Pulmonary artery endothelial cell (primary cell): ENCODE measurements at places on chromosomes 11 and 22. TPM values are rescaled to one million over a fixed set of nuclear protein-coding genes. Genes with fewer than 3 reads are reported as not detected.

DNA sequence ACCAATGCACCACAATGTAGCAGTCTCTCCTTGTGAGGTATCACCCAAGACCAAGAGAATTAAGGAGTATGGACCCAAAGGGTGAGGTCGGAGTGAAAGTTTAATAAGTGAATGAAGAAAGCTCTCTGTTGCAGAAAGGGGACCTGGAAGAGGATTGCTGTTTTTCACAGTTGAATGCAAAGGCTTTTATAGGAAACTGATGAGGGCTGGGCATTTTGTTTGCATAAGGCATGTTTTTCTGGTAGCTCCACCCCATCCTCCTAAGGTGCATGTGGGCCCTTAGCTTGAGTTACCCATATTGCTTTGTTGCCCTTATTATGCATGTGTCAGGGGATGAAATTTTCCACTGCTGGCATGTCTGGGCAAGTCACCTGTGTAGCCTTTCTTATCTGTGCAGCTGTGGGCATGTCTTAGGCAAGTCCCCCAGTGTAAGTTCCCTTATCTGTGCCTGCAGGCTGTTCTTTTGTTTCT lies 64.7 kb downstream of the BDNF start:
- DNase-seq: no peak

Gene OR5P2
- not detected in 2 replicates for total RNA-seq

DNA sequence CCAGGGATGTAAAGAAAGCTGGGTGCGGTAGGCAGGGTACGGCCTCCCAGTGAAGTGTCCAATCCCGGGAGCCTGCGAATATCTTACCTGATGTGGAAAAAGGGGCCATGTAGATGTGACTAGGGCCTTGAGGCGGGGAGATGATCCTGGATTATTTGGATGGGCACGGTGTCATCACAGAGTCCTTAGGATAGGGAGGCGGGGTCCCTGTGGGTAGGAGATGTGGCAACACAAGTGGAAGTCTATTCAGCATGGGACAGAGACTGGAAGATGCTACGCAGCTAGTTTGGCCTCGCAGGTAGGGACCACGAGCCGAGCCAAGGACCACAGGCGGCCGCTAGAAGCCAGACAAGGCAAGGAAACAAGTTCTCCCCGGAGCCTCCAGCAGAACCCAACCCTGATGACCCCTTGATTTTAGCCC lies 46.4 kb upstream of the SHANK2 start:
- DNase-seq: no peak

- no peak for DNase-seq
Measured at GRCh38 chr11:124791626-124792341, 8.4 kb downstream of the MSANTD2 start.

Gene KCNQ1
- total RNA-seq: 0.04 and 0.07 TPM in 2 replicates

Gene ACRV1
- not detected in 2 replicates for total RNA-seq

GRCh38 chr22:21591695-21592094 lies 24.2 kb downstream of the UBE2L3 start:
- DNase-seq: no peak

Gene GLB1L2
- 0.21 and 0.59 TPM in 2 replicates for total RNA-seq

- no peak for DNase-seq
Measured at GRCh38 chr11:90512846-90513245, 290.0 kb upstream of the CHORDC1 start.

- no peak for DNase-seq
Measured at GRCh38 chr11:63623513-63624140, 9.4 kb upstream of the PLAAT3 start.

GRCh38 chr11:63670433-63671321 lies 499 bp downstream of the ATL3 start:
- DNase-seq: no peak

Gene IGLL1
- total RNA-seq: not detected in 2 replicates

Gene MUC6
- total RNA-seq: not detected in 2 replicates

Gene INS
- not detected in 2 replicates for total RNA-seq

DNA sequence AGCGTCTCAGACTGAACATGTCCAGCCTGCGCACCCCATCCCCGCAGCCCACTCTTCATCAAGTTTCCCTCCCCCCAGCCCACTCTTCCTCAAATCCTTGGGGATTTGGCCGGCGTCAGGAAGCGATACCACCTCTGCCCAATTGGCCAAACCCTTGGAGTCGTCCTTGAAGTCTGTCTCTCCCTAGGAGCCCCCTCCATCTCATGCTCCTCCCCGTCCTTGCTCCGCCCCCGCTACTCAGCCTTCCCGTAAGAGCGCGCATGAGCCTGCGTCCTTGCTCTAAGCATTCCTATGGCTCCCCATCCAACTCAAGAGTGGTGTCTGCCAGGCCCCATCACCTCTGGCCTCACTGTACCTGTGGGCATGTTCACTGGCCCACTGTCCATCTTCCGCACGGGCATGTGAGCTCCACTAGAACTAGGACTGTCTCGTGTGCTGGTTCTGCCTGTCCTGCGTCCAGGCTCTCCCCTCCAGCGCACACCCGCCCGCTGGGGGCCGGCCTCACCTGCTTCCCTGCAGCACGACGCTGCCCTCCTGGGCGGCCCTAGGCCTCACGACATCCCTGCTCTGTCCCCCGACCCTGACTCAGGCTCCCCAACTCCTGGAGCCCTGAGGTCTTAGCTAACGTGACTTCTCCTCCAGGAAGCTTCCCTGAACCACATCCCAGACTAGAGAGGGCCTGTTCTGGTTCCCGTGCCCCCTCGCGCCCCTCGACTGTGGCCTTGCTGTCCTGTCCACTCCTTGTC lies 30.5 kb upstream of the TTLL12 start:
- DNase-seq: no peak

DNA sequence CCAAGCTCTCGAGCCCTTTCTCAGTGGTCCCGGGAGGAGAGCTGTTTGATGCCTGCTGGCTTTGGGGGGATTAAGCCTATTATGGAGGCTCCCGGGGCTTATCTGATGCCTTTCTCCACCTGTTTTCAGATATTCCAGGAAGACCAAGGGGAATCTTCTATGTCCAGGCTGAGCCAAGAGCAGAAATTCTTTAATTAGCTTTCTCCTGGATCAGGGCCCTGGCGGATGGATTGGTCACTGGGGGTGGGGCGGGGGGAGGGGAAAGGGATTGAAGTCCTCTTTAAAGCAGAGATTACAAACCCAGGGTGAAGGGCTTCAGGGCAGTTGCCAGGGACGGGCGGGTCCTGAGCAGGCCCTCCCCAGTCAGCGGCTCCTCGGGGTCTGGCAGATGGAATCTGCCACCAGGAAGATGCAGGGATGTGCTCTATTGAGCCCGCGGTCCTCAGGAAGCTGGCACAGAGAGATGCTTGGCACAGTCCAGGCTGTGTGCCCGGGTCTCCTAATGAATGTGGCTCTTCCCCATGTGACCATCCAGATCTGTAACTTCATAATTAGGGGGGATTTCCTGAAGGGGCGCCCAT lies 33.6 kb downstream of the MACROD1 start:
- no peak for DNase-seq

GRCh38 chr11:17066691-17067090 lies 10.8 kb downstream of the RPS13 start:
- DNase-seq: no peak

DNA sequence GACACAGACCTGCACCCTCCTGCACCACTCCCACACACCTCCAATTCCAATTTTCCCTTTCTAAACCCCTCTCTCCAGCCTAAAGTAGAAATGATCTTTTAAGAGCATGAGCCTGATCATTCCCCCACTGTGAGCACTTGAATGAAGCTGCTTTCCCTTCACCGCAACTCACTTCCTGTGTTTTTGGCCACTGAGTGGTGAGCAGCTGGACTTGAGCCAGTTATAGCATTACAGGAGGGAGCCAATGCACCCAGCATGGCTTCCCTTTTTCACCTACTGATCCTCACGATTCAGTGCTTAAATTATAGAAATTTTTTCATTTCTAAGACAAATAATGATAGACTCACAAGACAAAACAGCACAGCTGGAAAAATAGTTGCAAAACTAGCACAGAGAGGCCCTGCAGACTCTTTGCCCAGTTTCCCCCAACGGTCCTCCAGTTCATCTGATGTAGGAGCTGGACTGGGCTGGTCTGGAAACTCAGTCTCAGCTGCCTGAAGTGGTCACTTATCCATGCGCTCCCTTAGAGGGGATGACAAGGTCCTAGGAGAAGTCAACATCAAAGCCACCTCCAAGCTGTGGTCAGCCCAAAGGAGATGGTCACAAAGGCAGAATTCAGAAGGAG lies 9.7 kb upstream of the APOL4 start:
- no peak for DNase-seq
